T-cell (primary cell): ENCODE measurements at places on chromosomes 3 and 15.

- DNase-seq: no peak
Observed at GRCh38 chr15:68674975-68675374, 96.2 kb downstream of the CORO2B start.

- no peak for DNase-seq
Observed at GRCh38 chr3:114994554-114995341, 152.3 kb downstream of the ZBTB20 start.

- no peak for DNase-seq
Observed at GRCh38 chr3:136327671-136328070, 77.5 kb downstream of the PCCB start.

GRCh38 chr15:23616536-23616935, 31.1 kb downstream of the MAGEL2 start:
- no peak for DNase-seq

- no peak for DNase-seq
Observed at GRCh38 chr3:151430821-151431484, 29.9 kb downstream of the IGSF10 start.

GRCh38 chr3:191330530-191331048, 263 bp upstream of the UTS2B start:
- no peak for DNase-seq

- DNase-seq: no peak
Observed at GRCh38 chr3:52712291-52713212, 6.6 kb downstream of the SPCS1 start.

DNA sequence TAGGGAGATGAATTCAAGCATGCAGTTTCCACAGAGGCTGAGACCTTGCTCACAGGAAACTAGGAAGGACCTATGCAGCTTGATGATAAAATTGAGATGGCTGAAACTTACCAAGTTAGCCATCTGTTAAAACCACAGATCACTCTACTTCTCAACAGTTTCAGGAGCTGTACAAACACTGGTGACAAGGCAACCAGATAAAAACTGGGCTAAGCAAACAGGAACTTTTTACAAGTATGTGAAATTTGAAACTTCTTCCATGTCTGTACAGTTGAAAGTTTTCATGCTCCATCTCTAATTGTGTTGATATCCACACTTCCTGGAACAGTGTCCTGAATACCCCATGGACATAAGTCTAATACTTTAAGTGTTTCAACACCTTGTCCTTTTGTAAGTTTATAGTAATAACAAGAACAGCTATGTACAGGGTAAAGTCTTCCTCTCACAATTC, 78.2 kb downstream of the FAIM start:
- DNase-seq: no peak

DNA sequence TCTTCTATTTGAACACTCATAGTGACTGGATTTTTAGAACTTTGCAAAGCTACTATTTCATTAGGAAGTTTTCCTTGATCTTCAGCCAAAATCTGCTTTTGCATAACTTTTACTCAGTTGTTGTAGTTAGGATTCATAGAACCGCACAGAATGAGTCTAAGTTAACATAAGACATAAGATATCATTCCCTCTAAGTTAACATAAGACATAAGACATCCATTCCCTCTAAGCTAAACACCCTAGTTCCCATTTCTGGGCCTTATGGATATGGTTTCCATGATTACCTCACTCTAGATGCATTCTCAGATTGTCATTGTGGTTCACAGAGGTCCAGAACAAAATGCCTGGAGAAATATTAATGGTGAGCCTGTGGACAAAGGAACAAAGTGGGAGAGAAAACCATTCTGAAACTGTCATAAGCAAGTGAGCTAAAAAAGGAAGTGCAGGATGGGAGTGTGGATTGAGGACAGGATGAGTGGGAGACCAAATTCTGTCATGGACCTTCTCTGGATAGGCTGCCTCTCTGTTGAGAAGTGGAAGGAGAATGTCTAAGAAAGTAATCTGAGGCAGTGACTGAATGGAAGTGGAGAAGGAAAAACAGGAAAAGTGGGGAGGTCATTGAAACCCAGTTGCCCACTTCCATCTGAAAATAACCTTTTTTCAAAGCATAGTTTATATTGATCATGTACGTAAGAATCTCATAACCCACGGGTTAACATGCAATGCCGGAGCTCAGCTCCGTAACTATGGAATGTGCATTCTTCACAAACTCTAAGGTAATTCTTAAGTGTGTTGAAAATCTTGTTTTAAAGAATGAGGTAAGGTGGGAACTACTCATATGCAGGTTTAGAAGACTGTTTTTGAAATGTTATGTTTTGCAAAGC, 37.4 kb upstream of the SECISBP2L start:
- DNase-seq: no peak

DNA sequence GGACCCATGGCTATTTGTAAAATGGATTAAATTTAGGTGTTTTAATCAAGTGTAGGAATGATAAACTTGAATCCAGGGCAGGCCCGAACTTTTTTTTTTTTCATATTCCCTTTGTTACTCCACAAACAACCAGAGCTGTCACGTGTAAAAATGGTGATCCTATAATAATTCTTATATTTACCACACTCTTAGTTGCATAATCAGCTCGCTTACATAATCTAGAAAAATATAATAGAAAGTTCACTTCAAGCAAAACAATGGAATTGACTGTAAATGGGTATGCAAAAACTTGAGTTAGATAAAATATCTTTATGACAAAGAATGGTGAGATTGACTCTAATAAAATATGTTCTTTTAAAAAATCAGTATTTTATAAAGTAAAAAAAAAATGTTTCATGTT, 2.1 kb upstream of the PAQR9 start:
- no peak for DNase-seq

GRCh38 chr15:46856839-46857502, 860.3 kb upstream of the SEMA6D start:
- DNase-seq: no peak

DNA sequence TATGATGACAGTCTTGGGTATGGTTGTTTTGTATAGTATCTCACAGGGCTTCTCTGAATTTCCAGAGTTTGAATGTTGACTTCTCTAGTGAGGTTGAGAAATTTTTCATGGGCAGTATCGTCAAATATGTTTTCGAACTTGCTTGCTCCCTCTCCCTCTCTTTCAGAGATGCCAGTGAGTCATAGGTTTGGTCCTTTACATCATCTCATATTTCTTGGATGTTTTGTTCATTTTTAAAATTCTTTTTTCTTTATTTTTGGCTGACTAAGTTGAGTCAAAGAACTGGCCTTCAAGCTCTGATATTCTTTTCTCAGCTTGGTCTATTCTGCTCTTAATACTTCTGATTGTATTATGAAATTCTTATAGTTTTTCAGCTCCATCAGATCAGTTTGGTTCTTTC, 282.3 kb upstream of the NECTIN3 start:
- DNase-seq: no peak

DNA sequence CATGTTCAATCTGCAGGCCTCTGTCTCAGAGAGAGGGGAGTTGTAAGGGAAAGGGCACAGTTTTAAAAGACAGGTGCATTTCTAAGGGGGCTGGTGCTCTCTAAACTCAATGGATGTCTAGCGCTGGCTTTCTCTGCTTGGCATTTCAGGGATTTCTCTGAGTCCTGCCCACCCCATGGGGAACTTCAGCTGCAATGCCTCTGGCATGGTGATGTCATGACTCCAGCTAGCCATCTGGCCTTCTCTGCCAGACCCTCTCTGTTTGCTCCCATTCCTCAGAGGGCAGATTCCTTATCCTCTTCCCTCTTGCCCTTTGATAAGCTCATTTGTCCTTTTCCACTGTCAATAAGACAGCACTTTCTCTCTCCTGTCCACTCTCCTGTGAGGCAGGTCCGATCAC, 40.8 kb downstream of the RPLP1 start:
- no peak for DNase-seq

DNA sequence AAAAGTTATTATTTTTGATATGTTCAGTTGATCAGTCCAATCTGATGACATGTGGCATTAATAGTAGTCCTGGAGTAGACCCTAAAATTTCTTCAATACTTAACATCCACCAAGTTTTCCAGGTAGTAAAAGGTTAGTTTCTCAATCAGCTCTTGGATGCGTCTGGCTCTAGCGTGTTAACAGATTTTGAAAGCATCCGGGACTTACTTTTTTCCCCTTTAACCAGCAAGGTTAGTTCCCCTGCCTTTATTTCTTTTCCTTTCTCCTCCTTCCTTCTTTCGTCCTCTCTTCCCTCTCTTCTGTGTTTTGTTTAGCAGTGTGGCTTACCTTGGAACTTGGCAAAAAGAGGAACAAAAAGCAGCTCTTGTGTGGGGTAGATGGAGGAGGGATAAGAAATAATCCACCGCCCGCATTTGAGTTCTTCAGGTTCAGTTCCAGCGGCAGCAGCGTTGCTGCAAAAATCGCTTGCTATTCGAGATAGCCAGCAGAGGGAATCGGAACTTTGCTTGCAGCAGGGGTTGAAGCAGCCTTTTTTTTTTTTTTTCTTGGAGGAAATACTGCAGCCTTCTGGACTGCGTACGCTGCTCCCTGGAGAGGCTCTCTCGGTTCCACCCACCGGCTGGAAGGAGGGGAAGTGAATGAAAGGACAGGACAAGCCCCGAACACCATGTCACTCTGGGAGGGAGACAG, at the start of gene RBMS3:
Gene RBMS3 (plus strand): TSS at position 668 of the 690 bp plus-strand sequence.
- no peak for DNase-seq

GRCh38 chr3:35422836-35423601, 216.3 kb upstream of the ARPP21 start:
- no peak for DNase-seq
